Neural progenitor cell (in vitro differentiated cells): ENCODE measurements at places on chromosomes 7 and 10. TPM values are rescaled to one million over a fixed set of nuclear protein-coding genes. Genes with fewer than 3 reads are reported as not detected.

GRCh38 chr10:49837051-49837478 is 74.9 kb upstream of the OGDHL start:
- H3K27me3 ChIP-seq = no peaks in the 10 kb centered on the region
- no peak for DNase-seq
- H3K27ac ChIP-seq = no peak overlapping the region
- no peaks in the 10 kb centered on the region for H3K4me1 ChIP-seq
- H3K4me3 ChIP-seq = no peak overlapping the region
- H3K36me3 ChIP-seq = peaks cover 19% of the 10 kb centered on the region

NUTM2E gene
- total RNA-seq = 0.07 and 0.09 TPM in 2 replicates

DNA sequence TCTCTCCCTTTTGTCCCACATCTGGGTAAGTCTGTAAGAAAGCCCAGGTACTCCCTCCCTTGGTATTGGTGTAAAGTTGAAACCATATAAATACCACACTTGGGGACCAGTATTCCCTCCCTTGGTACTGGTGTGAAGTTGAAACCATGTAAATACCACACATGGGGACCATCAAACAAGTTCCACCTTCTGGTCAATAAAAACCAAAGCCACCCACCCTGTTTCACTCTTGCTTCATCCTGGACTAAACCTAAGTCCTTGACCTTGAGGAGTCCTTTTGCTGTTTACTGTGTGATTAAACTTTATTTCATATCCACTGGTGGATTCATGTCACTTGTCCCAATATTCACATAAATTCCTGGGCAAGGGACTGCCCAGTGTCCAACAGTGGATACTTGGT is 8.4 kb downstream of the P4HA1 start:
- no peak for DNase-seq
- H3K36me3 ChIP-seq = no peaks in the 10 kb centered on the region
- H3K27ac ChIP-seq = no peak overlapping the region
- no peaks in the 10 kb centered on the region for H3K4me1 ChIP-seq

INA gene
- 9.7 and 9.8 TPM in 2 replicates for total RNA-seq

DNA sequence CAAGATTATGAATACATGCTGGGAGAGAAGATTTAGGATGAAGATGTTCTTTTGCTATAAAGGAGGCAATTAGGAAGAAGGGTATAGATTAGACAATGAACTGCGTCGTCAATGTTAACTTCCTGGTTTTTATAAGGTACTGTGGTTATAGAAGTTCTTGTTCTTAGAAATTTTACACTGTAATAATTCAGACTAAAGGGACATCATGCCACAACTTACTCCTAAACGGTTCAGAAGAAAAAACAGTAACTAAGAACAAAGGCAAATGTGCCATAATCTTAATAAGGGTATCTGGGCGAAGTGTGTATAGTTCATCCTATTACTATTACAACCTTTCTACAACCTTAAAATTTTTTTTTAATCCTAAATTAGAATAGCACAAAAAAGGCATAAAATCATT is 31.3 kb upstream of the DDC start:
- H3K36me3 ChIP-seq = no peaks in the 10 kb centered on the region
- DNase-seq = no peak

- no peak for DNase-seq
These were observed 11.0 kb upstream of the COL17A1 start for GRCh38 chr10:104096692-104097091.

DNA sequence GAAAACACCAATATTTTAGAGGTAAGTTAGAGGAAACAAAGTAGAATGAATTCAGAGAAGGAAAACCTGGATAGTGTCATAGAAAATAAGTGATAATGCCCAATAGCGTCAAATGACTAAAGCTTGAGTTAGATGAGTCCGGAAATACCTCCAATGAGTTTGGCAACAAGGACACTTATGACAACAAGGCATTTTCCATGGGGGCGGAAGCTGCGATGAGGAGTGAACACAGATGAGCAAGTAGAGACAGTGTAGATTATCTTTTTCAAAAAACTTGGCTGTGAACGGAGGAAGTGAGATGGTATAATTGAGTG is 383 bp upstream of the R3HCC1L start:
- no peaks in the 10 kb centered on the region for H3K27me3 ChIP-seq
- H3K27ac ChIP-seq = no peak overlapping the region
- peaks cover 6% of the 10 kb centered on the region for H3K4me1 ChIP-seq
- no peak for DNase-seq
- peak overlapping the region; percentile 64 for H3K4me3 ChIP-seq

DNA sequence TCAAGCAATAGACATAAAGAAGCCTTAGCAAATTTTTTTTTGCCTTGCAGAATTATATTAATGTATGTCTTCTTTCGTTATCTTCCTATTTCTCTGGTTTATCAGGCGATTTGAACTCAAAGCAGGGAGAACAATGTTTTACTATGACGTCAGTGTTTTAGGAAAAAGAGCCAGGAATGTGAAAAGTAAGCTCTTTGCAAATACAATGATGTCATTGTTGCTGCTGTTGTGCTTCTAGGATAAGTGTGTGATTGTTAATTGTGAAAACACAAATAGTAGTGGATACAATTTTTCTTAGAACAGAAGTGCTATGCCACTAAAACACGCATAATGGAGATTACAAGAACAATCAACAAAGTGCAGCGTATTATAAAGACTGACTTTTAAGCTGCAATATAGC is 9.5 kb upstream of the AUTS2 start:
- no peaks in the 10 kb centered on the region for H3K4me1 ChIP-seq
- DNase-seq = no peak
- no peak overlapping the region for H3K4me3 ChIP-seq
- no peak overlapping the region for H3K27ac ChIP-seq

- H3K27ac ChIP-seq = no peak overlapping the region
- H3K27me3 ChIP-seq = no peaks in the 10 kb centered on the region
- no peak overlapping the region for H3K4me3 ChIP-seq
- H3K4me1 ChIP-seq = peaks cover 14% of the 10 kb centered on the region
- peak; percentile 98 for DNase-seq
These were observed 10.0 kb downstream of the CYP2W1 start for GRCh38 chr7:992709-993607.

- no peaks in the 10 kb centered on the region for H3K36me3 ChIP-seq
- H3K4me3 ChIP-seq = no peak overlapping the region
- no peaks in the 10 kb centered on the region for H3K27me3 ChIP-seq
These were observed 20.9 kb upstream of the KLF6 start for GRCh38 chr10:3805791-3806461.

VPS37D gene
- 7.0 and 24.6 TPM in 2 replicates for total RNA-seq

DNA sequence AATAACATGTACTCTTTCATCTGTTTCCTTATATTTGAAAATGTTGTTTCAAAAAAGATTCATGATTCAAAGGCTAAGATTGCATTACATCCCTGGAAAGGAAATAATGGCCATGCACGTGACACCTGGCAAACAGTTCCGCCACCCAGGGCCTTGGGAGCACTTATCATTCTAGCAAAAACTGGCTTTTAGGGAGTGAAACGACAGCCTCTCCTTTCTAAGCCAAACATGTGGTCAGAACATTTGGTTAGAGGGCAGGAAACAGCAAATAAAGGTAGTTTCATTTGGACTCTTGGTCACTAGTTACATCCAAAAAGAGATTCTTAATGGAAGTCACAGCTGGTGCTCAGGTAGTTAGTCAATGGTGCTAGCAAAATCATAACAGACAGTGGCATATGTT is 83.5 kb downstream of the FAS start:
- no peak overlapping the region for H3K27ac ChIP-seq
- H3K27me3 ChIP-seq = no peaks in the 10 kb centered on the region
- H3K4me1 ChIP-seq = no peaks in the 10 kb centered on the region
- H3K36me3 ChIP-seq = no peaks in the 10 kb centered on the region
- H3K4me3 ChIP-seq = no peak overlapping the region
- DNase-seq = no peak

GRCh38 chr10:57897611-57898010 is 370.1 kb downstream of the IPMK start:
- H3K4me3 ChIP-seq = no peak overlapping the region
- DNase-seq = no peak
- H3K27ac ChIP-seq = no peak overlapping the region
- no peaks in the 10 kb centered on the region for H3K27me3 ChIP-seq
- H3K36me3 ChIP-seq = no peaks in the 10 kb centered on the region
- no peaks in the 10 kb centered on the region for H3K4me1 ChIP-seq

FKBP6 gene
- not detected in 2 replicates for total RNA-seq

DNA sequence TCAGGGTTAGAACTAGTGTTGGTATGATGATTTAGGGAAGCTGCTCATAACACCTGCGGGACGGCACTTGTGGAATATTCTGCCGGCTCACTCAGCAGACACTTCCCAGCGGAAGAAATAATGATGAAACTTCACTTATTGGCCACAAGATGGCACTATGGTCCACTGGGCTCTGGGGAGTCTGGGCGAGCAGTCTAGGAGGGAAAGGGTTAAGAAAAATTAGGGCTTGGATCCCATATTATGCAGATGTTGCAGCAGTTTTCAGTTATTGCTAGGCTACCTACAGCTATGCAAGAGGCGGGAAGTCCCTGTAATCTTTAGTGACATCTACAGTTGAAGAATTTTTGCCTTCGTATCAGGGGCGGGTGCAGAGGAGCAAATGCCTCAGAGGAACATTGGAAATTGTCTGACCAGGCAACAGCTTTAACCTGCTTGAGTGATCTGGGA is 238.7 kb upstream of the PRSS58 start:
- no peaks in the 10 kb centered on the region for H3K36me3 ChIP-seq
- H3K27me3 ChIP-seq = peaks cover 24% of the 10 kb centered on the region
- no peaks in the 10 kb centered on the region for H3K4me1 ChIP-seq
- H3K4me3 ChIP-seq = no peak overlapping the region
- DNase-seq = peak; percentile 61

DNA sequence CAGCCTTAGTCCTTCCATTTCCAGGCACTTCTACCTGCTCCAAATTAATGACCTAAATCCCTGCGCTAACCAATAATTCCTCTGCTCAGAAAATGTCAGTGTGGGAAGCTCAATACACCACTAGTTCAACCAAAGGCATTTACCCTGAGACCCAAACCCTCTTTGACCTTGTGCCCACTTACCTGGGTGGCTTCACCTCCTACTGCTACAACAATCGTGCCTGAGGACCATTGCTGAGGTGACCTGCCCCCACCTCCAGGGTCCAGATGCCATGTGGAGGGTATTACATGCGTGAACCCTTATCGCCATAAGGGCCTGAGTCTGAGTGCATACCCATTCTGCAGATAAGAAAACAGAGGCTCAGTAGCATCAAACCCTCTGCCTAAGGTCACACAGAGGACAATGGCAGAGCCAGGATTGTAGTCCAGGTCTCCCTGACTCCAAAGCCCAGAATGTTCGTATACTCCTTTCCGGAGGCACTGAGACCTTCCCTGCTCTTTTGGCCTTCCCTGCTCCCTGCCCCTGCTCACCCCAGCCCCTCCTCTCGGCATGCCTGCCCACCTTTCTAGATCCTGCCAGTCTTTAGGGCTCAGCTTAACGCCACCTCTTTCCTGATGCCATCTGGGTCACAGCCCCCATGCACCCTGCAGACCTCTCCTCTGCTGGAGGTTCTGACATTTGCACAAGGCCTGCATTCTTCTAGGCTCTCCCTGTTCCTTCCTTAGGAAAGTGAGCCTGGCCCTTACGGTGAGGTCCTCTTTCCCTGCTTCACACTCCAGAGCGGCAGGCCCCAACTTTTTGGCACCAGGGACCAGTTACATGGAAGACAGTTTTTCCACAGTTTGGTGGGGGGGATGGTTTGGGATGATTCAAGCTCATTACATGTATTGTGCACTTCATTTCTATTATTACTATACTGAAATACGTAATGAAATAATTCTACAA is 94.9 kb downstream of the CHST15 start:
- H3K27me3 ChIP-seq = peaks cover 26% of the 10 kb centered on the region
- H3K4me3 ChIP-seq = no peak overlapping the region
- no peak overlapping the region for H3K27ac ChIP-seq
- DNase-seq = no peak
- H3K4me1 ChIP-seq = peaks cover 5% of the 10 kb centered on the region

TEX47 gene
- total RNA-seq = not detected in 2 replicates

COL13A1 gene
- total RNA-seq = 1.3 and 9.5 TPM in 2 replicates

GRCh38 chr10:69898524-69898923 is 96.8 kb downstream of the COL13A1 start:
- no peak overlapping the region for H3K4me3 ChIP-seq
- DNase-seq = no peak
- peaks cover 62% of the 10 kb centered on the region for H3K4me1 ChIP-seq
- H3K36me3 ChIP-seq = no peaks in the 10 kb centered on the region

TAS2R41 gene
- not detected in 2 replicates for total RNA-seq

TEX36 gene
- not detected in 2 replicates for total RNA-seq

ZPBP gene
- not detected in 2 replicates for total RNA-seq

CNPY1 gene
- total RNA-seq = not detected in 2 replicates

- H3K36me3 ChIP-seq = no peaks in the 10 kb centered on the region
- H3K4me3 ChIP-seq = peak overlapping the region; percentile 88
- DNase-seq = peak; percentile 65
- peaks cover 87% of the 10 kb centered on the region for H3K27me3 ChIP-seq
These were observed 990 bp downstream of the ZNF467 start for GRCh38 chr7:149772241-149772955.

DNA sequence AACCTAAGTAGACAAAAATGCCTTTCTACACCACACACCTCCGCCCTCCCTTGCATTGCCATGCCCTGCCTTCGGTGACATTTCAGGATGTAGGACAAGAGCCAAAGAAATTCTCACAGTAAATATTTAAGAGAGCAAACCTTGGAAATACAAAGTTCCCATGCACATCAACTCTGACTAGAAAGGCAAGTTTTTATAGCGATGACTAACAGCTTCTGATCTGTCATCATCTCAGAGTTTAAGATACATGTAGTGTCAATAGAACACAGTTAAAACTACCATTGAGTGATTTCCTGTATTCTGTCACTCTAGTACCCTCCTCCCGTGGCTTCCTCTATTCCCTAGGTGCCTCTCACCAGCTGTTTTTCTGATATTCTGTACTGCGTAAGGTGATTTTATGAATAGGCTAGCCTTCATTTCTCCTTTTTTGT is 20.7 kb downstream of the SLC16A9 start:
- no peak for DNase-seq
- H3K36me3 ChIP-seq = no peaks in the 10 kb centered on the region
- H3K27me3 ChIP-seq = no peaks in the 10 kb centered on the region
- H3K27ac ChIP-seq = no peak overlapping the region
- peaks cover 11% of the 10 kb centered on the region for H3K4me1 ChIP-seq
- H3K4me3 ChIP-seq = no peak overlapping the region

GRCh38 chr10:107094824-107095522 is 69.5 kb downstream of the SORCS1 start:
- DNase-seq = no peak
- H3K36me3 ChIP-seq = no peaks in the 10 kb centered on the region
- H3K27me3 ChIP-seq = no peaks in the 10 kb centered on the region
- no peak overlapping the region for H3K4me3 ChIP-seq
- H3K4me1 ChIP-seq = peaks cover 23% of the 10 kb centered on the region
- H3K27ac ChIP-seq = no peak overlapping the region

- H3K36me3 ChIP-seq = no peaks in the 10 kb centered on the region
- no peaks in the 10 kb centered on the region for H3K4me1 ChIP-seq
- H3K27ac ChIP-seq = no peak overlapping the region
These were observed 127.8 kb downstream of the ITGB8 start for GRCh38 chr7:20458521-20458920.

CCDC172 gene
- total RNA-seq = not detected in 2 replicates

CFTR gene
- 0.06 and 0.15 TPM in 2 replicates for total RNA-seq
